Activated CD8-positive, alpha-beta memory T cell treated with anti-CD3 and anti-CD28 coated beads, Interleukin-2, amount 10 ng/mL, durations not matched to agents 7 days and 5 days (primary cell): ENCODE measurements at places on chromosomes 13 and 19. TPM values are rescaled to one million over a fixed set of nuclear protein-coding genes. Genes with fewer than 3 reads are reported as not detected.
A peak's percentile ranks its signal among the peaks of the same experiment; 100 is the strongest.

Gene LGALS16
- total RNA-seq = not detected

DNA sequence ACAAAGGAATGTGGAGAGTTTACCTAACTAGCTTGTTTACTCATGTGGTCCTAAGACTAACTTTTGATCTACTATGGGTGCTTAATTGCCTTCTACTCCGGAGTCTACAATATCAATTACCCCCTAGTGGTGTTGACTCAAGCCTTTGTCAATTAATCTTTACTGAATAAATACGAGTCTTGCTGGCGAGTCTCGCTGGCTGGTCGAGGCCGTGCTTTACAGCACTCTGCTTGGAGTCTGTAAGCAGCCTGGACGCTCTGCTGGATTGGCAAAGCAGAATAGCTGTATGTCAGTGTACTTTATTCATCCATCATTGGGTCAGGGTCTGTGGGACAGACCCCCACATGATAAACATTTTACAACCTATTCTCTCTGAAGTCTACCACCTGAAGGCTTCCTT lies 9.9 kb upstream of the SPART start:
- H3K36me3 ChIP-seq = no peaks in the 10 kb centered on the region
- H3K27me3 ChIP-seq = no peaks in the 10 kb centered on the region
- H3K27ac ChIP-seq = no peak overlapping the region

- H3K27ac ChIP-seq = no peak overlapping the region
- DNase-seq = no peak
- peaks cover 6% of the 10 kb centered on the region for H3K36me3 ChIP-seq
- H3K4me1 ChIP-seq = no peaks in the 10 kb centered on the region
- H3K4me3 ChIP-seq = no peak overlapping the region
These were observed 40.6 kb downstream of the DPF1 start for GRCh38 chr19:38183251-38183897.

DNA sequence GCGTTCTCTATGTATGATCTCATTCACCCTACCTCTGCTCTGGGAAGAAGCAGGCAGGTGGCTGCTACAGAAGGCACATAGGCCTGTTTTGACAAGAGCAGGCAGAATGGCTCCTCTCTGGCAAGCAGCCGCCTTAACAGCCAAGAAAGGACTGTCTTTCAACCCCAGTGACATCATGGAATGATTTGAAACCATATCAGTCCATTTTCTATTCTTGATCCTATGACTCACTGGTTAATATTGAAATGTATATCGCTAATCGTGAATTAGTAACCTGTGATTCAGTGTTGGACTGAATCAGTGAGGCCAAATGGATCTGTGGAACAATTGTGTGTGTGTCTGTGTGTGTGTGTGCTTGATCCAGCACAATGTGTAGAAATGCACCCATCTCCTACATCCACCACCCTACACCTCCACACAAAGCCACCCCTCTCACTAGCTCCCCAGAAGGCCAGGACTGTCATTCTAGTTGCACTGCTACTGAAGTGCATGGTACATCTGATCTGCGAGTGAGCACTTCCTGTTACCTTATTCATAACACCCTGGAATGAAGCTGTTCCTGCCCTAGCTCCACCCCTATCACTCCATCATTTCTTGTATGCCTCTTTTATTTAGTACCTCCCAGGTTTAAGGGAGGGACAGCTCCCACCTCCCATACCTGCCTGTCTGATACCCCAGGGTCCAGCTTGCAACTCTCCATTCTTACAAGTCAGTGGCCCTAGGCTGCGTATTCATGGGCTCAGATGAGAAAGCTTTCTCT lies 460.0 kb downstream of the FOXO1 start:
- peak overlapping the region; percentile 88 for H3K27ac ChIP-seq
- peaks cover 21% of the 10 kb centered on the region for H3K4me1 ChIP-seq
- no peaks in the 10 kb centered on the region for H3K27me3 ChIP-seq
- peak; percentile 54 for DNase-seq
- H3K4me3 ChIP-seq = no peak overlapping the region
